Midbrain (tissue), 1 donor: ENCODE measurements at places on chromosomes 12 and 14.

- DNase-seq, result no peak
These were observed 45.4 kb downstream of the PSMA6 start for GRCh38 chr14:35337269-35338255.

DNA sequence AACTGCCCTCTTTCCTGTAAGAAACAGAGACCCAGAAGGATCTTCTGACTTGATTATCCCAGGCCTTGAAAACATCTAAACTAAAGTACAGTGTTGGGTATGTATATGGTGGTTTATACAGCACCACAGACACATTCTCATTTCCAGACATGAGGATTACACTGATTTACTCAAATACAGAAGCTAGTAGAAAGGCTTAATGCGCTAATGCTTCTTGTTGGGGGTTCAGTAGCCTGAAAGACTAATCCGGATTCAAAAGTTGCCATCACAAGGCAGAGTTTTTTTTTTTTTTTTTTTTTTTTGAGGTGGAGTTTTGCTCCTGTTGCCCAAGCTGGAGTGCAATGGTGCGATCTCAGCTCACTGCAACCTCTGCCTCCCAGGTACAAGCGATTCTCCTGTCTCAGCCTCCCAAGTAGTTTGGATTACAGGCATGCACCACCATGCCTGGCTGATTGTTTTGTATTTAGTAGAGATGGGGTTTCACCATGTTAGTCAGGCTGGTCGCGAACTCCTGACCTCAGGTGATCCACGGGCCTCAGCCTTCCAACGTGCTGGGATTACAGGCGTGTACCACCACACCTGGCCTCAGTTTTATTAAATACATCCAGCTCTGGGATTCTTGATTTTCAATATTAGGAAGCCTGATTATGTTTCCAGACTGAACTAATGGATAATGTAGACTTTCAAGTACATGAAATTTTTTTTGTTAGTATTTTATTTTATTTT, 46.3 kb upstream of the HECTD1 start:
- no peak for DNase-seq

- DNase-seq, result no peak
These were observed 584 bp upstream of the DDHD1 start for GRCh38 chr14:53153702-53154112.

- no peak for DNase-seq
These were observed 165.0 kb downstream of the GRIN2B start for GRCh38 chr12:13816394-13816793.

DNA sequence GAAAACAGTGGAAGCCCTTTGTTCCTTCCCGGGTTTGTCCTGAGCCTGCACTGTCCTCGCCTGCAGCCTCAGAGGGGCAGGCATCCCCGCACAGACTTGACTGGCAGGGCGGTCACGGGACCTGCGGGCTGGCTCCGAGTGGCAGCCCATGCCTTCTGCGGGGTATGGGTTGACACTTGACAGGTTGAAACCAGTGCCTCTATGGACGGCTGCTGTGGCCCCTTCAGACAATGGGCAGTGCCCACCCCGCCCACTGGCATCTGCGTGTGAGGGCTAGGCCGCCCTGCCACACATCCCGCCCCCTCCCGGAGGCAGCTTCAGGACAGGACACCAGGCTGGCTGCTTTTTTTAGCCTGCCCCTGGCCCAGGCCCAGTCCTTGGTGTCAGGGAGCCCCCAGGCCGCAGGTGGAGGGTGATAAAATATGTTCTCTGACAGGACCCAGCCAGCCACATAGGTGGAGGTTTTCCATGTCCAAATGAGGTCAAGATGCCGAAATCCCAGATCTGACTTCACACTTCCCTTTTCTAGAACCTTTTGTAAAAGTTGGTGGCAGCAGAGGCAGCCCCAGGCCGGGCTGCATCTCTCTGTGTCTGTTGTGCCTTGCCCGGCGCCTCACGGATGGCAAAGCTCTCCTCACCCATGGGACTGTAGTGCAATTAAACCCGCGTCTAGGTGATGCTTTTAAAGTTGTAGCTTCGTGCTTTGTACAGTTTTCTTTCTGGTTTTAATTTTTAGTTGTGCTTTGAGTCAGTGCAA, 10.0 kb downstream of the ANKRD9 start:
- DNase-seq, result no peak

- no peak for DNase-seq
These were observed 5.9 kb upstream of the ORAI1 start for GRCh38 chr12:121620333-121620891.

DNA sequence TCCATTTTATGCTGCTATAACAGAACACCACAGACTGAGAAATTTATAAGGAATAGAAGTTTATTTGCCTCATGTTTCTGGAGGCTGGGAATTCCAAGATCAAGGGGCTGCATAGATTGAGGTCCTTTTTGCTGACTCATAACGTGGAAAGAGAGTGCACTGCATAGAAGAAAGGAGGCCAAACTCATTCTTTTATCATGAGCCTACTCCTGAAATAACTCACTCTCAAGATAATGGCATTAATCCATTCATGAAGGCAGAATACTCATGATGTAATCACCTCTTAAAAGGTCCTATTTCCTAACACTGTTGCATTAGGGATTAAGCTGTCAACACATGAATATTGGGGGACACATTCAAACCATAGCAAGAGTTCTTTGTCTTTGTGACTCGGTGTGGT, 60.0 kb upstream of the FBXO33 start:
- no peak for DNase-seq

GRCh38 chr14:104979758-104980610, 1.8 kb upstream of the AHNAK2 start:
- DNase-seq, result no peak

GRCh38 chr14:23153851-23154796, 29.3 kb downstream of the SLC7A8 start:
- DNase-seq, result peak; percentile 56

GRCh38 chr12:53995378-53996239, 4.4 kb upstream of the HOXC9 start:
- DNase-seq, result no peak

DNA sequence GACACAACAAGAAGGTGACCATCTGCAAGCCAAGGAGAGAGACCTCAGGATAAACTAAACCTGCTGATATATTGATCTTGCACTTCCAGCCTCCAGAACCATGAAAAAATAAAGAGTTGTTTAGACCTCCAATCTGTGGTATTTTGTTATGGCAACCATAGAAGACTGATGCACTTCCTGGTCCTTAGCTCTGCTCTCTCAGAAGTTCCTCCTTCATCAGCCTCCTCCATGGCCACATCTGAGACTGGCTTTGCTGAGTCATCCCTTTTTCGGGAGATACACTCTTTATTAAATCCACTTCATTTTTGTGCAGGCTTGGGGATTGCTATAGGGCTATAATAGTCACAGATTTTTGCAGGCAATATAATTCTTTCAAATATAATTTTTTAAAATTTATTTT, 89.6 kb upstream of the ATF7IP start:
- no peak for DNase-seq

DNA sequence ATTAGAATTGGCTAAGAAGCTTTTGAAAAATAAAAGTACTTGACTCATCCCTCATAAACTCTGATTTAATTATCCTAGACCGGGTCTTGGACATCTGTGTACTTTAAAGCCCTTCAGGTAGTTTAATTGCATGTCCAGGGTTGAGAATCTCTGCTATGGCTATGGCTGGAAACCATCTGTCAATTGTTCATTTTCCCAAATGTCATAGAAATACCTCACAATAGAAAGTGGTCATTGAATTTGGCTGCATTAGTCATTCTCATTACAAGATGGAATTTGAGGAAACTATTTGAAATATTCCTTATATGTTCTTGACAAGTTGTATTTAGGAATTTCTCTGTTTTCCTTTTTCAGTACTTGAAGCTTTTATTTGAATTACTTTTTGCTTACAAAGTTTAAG, 111.3 kb downstream of the TSHR start:
- DNase-seq, result no peak

GRCh38 chr12:46160981-46161690, 107.7 kb downstream of the SLC38A1 start:
- no peak for DNase-seq

- no peak for DNase-seq
These were observed 40.0 kb downstream of the BTG1 start for GRCh38 chr12:92105676-92106075.

- no peak for DNase-seq
These were observed 61.1 kb upstream of the CDKN3 start for GRCh38 chr14:54335569-54336155.

DNA sequence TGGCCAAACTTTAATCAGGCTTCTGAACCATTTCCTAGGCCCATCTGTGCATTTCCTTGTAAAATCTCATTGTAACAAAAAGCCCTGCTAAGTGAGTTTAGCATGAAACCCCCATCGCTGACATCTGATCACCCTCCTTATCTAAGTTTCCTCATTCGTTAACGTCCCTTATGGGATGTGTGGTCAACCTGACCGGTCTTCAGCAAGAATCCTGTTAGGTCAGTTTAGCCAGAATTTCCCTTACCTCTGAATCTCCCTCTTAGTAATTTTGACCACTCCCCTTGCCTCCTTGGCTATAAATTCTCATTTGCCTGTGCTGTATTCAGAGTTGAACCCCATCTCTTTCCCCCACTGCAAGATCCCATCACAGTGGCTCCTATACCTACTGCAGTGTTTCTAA, 239.3 kb downstream of the RMST start:
- DNase-seq, result no peak

DNA sequence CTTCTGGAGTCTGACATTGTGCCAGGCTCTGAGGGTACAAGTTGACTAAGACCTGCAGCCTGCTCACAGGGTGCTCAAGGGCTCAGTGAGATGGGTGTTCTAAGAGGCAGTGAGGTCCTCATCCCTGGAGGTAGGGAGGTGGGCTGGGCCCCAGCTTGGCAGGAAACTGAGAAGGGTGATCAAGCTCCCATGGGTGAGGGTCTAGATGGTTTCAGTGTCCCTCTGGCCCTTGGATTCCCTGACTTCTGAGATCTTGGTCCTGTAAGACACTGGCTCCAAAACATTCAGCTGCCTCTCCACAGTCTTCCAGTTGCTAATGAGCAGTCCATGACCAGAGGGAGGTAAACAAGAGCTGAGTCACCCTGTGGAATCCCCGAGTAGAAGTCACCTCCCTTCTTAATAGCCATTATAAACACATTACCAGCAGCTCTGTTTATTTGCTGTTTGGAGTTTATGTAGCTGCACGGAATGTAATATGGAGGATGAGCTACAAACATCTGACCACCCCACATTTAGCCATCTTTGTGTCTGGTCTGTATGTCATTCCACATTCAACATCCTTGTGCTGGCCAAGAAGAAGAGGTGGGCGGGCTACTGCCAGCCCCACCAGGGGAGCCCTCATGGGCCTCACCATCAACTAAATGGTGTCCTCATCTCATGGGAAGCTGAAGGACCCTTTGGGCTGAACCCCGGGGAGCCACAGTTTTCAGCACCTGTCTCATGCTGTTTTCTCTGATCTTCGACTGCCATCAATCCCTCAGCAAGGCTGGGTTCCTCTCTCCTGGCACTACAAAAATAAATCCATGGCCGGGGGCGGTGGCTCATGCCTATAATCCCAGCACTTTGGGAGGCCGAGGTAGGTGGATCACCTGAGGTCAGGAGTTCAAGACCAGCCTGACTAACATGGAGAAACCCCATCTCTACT, 37.2 kb upstream of the BDKRB2 start:
- no peak for DNase-seq

DNA sequence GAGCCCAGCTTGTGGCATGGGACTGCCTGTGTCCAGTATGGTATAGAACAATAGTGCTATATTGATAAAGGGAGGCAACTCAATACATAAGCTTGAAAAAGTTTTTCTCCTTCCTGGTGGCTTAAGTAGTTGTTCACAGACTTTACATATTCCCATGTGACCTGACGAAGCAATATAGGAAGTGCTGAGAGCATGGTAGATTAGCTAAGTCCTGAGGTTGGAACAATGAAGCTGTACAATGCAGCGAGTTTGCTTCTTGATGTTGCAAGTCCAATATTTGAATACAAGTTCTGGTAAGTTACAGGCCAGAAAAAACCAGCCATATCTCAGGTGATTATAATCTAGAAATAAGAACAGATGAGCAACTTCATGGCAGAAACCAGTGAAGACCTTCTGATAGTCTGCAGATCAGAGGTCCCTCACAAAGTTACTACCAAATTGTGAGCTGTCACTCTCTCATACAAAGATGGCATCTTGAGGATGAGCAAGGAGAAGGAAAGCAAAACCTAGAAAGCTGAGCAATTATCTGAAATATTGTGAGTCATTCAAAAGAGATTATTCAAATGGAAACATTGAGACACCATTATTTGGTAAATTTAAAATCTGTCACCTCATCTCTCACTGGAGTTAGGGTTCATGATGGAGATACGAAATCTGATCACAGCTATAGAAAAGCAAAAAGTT, 72.9 kb upstream of the BTG1 start:
- DNase-seq, result no peak

DNA sequence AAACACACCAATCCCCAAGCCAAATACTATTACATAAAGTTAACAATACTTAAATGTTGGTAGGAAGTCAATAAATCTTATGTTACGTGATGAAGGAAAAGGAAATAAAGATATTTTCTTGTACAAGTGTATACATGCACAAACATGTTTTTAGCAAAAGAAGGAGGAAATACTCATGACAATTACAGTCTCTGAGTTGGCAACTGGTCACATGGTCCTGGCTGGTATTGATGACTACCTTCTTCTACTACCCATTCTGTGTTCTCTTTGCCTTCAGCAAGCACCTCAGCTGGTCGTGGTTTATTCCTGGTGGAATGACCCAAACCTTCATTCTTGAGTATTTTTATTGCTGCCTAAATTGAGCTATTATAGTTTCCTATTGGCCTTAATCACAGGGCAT, 84.8 kb downstream of the PLBD1 start:
- no peak for DNase-seq

GRCh38 chr12:14193639-14194038, 171.8 kb upstream of the ATF7IP start:
- no peak for DNase-seq

- peak; percentile 80 for DNase-seq
These were observed at the start of gene TMEM120B for GRCh38 chr12:121712461-121713256. TSS of gene TMEM120B (plus strand) at chr12:121712752. CDS start at chr12:121712896, 144 bp downstream.

GRCh38 chr12:125145196-125145595, 80.0 kb downstream of the AACS start:
- no peak for DNase-seq

DNA sequence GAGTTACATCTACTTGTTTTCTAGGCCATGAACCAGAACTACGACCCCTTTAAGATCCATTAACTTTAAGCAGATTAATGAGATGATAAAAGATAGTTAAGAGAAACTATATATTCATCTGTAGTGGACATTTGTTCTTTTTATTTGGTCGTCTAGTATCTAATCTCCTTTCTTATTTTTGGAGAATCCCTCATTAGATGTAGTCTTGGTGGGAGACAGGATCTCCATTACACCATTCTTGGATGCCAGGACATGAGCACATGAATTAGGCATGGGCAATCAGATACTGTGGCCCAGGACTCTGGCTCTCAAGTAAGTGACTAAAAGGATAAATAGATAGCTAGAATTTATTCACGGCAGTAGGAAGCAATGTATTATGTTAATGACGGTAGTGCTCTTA, 245.0 kb downstream of the ATP23 start:
- DNase-seq, result no peak

GRCh38 chr12:13233830-13234641, 37.5 kb downstream of the EMP1 start:
- no peak for DNase-seq

GRCh38 chr12:3138941-3139511, 61.8 kb downstream of the TSPAN9 start:
- DNase-seq, result no peak
